ENCODE measurements at places on chromosomes 16 and 17.
A peak's percentile ranks its signal among the peaks of the same experiment; 100 is the strongest.

GRCh38 chr17:21287703-21288449 is 3.4 kb downstream of the MAP2K3 start:
- DNase-seq = peak; percentile 98

- peak; percentile 81 for DNase-seq
Measured at GRCh38 chr17:74671031-74671771, 41.5 kb downstream of the CD300LF start.

DNA sequence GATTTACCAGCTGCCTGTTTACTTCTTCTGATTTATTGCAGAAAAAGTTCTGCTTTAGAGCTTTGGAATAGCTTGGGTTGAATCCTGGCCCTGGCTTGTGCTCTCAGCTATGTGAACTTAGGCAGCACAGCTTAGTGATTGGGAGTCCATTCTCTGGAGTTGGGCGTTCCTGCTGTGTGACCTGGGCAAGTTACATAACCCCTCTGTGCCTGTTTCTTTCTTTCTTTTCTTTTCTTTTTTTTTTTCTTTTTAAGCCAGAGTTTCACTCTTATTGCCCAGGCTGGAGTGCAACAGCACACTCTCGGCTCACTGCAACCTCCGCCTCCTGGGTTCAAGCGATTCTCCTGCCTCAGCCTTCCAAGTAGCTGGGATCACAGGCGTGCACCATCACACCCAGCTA is 51.5 kb upstream of the AQP8 start:
- DNase-seq = no peak

- peak; percentile 35 for DNase-seq
Measured at GRCh38 chr17:35895636-35896587, 15.8 kb upstream of the CCL5 start.

- no peak for DNase-seq
Measured at GRCh38 chr17:31609331-31609730, 217.9 kb downstream of the RAB11FIP4 start.

DNA sequence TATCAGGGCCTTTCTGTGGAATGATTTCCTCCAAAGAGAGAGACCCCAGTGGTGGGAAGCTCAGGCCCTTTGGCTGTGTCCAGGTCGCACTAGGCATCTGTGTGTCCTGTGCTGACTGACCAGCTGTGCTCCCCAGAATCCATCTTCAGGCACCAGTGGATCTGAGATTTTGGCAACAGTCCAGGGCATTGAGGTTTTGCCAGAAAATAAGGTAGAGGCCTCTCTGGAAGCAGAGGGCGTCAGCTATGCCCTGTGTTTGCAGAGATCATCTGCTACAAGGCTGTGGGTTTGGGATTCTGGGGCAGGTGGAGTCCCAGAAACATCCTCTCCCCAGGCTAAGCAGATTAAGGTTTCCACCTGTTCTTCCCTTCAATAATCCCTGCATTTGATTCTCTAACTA is 57.5 kb upstream of the TOB1 start:
- no peak for DNase-seq

GRCh38 chr16:72991211-72991610 is 56.7 kb downstream of the ZFHX3 start:
- DNase-seq = peak; percentile 40

DNA sequence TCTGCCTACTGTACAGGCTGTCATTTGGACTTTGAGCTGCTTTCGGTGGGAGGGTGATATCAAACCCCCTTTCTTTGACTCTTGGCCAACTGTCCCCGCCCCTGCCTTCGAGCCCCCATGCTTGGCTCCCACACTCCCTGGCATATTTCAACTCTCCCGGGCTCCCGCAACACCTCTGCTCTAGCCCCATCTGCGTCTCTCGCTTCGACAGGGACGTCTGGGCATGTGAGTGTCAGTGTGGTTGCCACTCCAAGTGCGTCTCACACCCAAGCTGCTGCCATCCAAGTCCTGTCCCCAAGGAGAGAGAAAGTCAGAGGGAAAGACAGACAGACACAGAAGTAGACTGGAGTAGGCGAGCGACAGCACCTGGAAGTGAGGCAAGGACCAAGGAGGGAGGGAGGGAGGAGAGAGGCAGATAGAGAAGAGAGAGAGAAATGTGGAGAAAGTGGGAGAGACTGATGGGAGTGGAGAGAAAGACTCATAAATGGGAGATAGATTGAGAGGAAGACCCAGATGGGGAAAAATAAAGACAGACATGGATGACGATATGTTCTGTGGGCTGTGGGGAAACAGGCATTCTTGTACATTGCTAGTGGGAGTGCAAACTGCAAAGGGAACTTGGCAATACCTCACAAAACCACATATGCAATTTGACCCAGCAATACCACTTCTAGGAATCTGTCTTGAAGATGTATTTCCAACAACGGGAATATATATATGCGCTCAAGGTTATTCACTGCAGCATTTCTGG is 11.8 kb downstream of the STARD3 start:
- DNase-seq = no peak

DNA sequence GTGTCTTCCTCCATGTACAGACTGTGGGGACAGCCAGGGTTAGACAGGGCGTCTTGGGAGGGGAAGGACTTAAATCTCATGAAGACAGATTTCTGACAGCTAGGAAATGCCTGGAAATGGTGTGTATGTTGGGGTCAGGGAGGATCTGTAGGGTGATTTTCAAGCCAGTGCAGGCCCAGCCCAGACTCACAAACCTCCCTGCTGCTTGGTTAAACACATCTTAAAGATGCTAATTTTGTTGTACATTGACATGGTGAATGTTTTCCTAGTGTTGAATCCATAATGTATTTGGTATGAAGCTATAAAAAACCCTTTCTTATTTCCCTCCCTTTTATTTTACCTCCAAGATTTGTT is 238.3 kb downstream of the CCDC182 start:
- DNase-seq = no peak

DNA sequence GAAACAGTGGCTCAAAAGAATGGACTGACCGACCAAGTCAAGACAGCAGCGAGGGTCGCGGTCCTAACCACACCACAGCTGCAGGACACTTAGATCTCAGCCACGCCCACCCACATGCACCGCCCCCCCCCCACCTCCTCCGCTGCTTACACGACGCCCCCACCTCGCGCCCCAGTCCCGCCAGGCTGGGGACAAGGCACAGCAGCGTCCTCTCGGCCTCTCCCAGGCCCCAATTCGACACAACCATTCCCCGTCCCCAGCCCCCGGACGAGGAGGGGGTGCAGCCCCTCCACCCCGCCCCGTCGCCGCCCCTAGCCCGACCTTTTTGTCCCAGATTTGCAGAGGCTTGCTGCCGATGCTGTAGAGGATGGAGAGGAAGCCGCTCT is 477 bp downstream of the CFAP20 start:
- peak; percentile 39 for DNase-seq

DNA sequence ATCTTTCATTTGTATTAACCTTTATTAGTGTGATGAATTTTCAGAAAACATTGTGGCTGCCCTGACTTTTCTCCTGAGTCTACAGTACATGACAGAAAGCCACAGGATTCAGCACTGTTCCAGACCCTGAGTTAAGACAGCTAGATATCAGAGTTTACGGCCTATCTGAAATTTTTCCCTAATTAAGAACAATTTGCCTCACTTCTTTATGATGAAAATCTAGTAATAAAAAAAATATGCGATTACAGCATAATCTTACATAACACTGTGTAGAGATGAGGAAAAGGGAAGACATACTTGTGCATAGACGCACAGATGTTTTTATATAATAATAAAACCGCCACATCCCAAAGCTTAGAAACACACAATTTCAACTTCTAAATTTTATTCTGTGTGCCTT is 7.3 kb downstream of the SPOP start:
- peak; percentile 54 for DNase-seq

- no peak for DNase-seq
Measured at GRCh38 chr16:4893103-4893862, 43.7 kb downstream of the PPL start.

GRCh38 chr17:5362162-5362811 is 57.2 kb downstream of the NUP88 start:
- no peak for DNase-seq

Data from GM23248 (cell line).